ENCODE measurements at places on chromosomes 1 and 21.

- peak; percentile 69 for DNase-seq
Measured at GRCh38 chr1:9909234-9910046, 629 bp downstream of the CTNNBIP1 start.

DNA sequence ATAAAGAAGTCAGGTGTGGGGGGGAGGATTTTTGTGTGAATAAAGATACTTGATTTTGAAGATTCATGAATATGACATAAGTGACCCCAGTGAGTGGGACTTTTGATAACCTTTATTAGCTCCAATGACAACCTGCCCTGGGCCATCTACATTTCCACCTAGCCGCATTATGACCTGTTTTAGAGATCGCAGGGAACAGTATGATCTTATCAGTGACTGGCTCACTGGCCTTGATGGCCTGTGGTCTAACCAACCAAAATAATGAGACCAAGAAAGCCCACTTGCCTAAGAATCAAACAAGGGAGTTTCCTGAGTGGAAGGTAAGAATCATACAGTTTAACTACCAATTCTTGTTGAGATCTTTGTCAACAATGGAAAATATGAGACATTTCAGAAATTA lies 1.8 kb downstream of the ELAPOR1 start:
- peak; percentile 46 for DNase-seq

GRCh38 chr1:86713477-86713876 lies 9.1 kb downstream of the SH3GLB1 start:
- no peak for DNase-seq

DNA sequence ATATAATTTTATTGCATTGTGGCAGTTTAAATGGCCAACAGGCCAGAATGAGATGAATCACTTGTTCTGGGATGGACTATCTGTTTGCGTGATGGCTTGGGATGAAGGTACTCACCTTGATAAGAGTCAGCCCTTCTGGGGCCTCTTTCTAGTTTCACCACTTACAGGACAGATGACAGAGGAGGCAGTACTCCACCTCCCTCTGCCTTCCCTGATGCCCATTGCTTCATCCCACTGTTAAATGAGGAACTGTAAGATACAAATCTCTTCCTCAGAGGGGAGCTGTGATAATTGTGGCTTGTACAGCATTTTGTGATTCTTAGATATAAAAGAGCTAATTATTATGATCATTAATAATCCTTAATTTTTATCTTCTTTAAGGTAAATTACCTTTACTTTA lies 3.7 kb upstream of the TCHH start:
- no peak for DNase-seq

DNA sequence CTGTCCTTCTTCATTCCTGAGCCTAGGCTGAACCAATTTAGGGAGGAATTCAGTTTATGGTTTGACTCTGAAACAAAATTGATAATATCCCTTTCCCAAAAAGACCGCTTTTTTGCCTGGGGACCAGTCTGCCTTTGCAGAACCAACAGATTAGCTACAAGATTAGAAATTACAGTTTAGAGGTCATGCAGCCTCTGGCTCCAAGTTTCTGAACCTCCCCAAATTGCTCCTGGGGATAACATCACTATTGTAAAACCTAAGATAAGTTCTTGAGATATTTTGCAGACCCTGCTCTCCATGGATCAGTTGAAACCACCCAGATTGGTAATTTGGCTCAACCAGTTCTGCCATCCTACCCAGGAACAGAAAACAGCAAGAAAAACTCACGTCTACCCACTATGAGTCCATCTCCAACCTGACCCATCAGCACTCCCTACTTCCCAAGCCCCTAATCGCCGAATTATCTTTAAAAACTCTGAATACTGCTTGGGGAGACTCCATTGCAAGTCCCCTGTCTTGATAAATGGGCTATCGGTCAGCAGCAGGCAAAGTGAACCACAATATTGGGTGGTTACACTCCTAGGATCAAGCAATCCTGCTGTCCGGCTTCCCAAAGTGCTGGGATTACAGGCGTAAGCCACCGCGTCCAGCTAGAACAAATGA lies 605 bp upstream of the RABGGTB start:
- DNase-seq: no peak

GRCh38 chr1:175331891-175332290 lies 139.3 kb upstream of the KIAA0040 start:
- no peak for DNase-seq

GRCh38 chr1:88946861-88947260 lies 45.6 kb downstream of the KYAT3 start:
- peak; percentile 35 for DNase-seq

GRCh38 chr1:177246710-177247580 lies 76.2 kb downstream of the BRINP2 start:
- no peak for DNase-seq

GRCh38 chr1:166390366-166391033 lies 223.7 kb upstream of the FAM78B start:
- DNase-seq: no peak

- peak; percentile 80 for DNase-seq
Measured at GRCh38 chr1:8096105-8097011, 70.2 kb upstream of the ERRFI1 start.

- peak; percentile 80 for DNase-seq
Measured at GRCh38 chr1:66253330-66253921, 280.5 kb upstream of the SGIP1 start.

Data from activated CD4-positive, alpha-beta T cell treated with anti-CD3 and anti-CD28 coated beads, Interleukin-10, Interleukin-2, amounts not matched to agents 100 ng/mL and 50 ng/mL, durations not matched to agents 16 hours and 8 hours (primary cell).